ENCODE measurements at places on chromosomes 6 and 20.

- no peaks in the 10 kb centered on the region for H3K27me3 ChIP-seq
- H3K36me3 ChIP-seq = no peaks in the 10 kb centered on the region
- H3K4me1 ChIP-seq = peaks cover 29% of the 10 kb centered on the region
- no peak overlapping the region for H3K4me3 ChIP-seq
Measured at GRCh38 chr20:50403565-50404418, 106.4 kb upstream of the PTPN1 start.

- no peaks in the 10 kb centered on the region for H3K27me3 ChIP-seq
- H3K4me1 ChIP-seq = no peaks in the 10 kb centered on the region
- no peaks in the 10 kb centered on the region for H3K36me3 ChIP-seq
- DNase-seq = no peak
Measured at GRCh38 chr20:37871751-37872150, 31.2 kb upstream of the VSTM2L start.

DNA sequence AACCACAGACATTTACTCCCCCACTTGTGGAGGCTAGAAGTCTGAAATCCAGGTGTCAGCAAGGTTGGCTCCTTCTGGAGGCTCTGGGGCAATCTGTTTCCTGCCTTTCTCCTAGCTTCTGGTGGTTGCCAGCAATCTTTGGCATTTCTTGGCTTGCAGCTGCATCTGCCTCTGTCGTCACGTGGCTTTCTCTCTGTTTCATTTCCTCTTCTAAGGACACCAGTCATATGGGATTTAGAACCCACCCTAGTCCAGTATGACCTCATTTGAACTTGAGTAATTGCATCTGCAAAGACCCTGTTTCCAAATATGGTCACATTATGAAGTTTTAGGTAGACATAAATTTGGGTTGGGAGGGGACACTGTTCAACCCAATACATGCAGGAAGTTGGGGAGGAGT lies 56.2 kb upstream of the EPB41L1 start:
- peak overlapping the region; percentile 42 for H3K27ac ChIP-seq
- H3K27me3 ChIP-seq = no peaks in the 10 kb centered on the region
- no peaks in the 10 kb centered on the region for H3K36me3 ChIP-seq
- H3K4me1 ChIP-seq = peaks cover 59% of the 10 kb centered on the region
- no peak overlapping the region for H3K4me3 ChIP-seq

- H3K4me3 ChIP-seq = no peak overlapping the region
- H3K27ac ChIP-seq = no peak overlapping the region
- H3K27me3 ChIP-seq = peaks cover 46% of the 10 kb centered on the region
Measured at GRCh38 chr20:44273231-44274215, 26.4 kb downstream of the GDAP1L1 start.

DNA sequence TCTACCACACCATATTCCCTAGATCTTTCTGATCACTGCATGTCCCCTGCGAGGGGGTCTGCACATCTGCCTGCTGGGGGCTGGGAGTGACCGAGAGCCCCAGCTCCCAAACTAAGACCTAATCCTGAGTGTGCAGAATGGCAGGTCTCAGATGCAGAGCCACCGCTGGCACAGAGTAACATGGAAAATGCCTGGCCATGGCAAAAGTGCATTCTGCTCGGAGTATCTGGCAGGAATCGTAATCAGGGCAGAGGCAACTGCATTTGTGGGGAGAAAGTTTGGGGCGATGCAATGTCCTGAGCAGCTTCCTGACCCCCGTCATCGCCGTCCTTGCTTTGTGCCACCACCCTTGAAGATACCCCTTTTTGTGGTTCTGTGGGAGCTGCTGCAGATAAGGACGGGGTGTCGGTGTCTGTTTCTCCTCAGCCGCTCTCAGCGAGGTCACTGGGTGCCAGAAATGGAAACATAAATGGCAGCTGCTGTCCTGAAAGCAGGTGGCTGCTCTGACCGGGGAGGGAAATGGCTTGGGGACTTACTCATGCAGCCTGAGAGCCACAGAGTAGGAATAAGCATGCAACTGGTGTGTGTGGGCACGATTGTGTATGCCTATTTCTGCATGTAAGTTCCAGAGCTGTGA lies 157.9 kb downstream of the LY86 start:
- peaks cover 32% of the 10 kb centered on the region for H3K4me1 ChIP-seq
- no peak overlapping the region for H3K4me3 ChIP-seq

DNA sequence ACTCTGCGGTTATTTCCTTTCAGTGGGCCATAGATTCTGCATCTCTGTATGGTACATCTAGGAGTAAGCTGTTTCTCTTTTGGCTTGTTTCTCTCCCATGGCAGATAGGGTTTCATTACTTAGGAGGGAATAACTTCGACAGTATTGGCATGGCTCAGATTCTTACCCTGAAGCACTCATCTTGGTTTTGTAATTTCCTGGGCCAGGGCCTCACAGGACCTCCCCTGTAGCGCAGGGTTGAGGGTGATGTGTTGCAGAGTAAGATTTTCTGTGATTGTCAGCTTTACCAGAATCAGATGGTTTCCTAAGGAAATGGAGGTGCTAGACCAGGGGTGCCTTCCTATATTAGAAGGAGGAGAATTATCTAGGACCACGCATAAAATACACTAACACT lies 78.3 kb downstream of the STXBP5 start:
- no peak overlapping the region for H3K4me3 ChIP-seq
- no peak overlapping the region for H3K27ac ChIP-seq
- H3K4me1 ChIP-seq = peaks cover 2% of the 10 kb centered on the region
- peaks cover 11% of the 10 kb centered on the region for H3K36me3 ChIP-seq
- no peaks in the 10 kb centered on the region for H3K27me3 ChIP-seq

DNA sequence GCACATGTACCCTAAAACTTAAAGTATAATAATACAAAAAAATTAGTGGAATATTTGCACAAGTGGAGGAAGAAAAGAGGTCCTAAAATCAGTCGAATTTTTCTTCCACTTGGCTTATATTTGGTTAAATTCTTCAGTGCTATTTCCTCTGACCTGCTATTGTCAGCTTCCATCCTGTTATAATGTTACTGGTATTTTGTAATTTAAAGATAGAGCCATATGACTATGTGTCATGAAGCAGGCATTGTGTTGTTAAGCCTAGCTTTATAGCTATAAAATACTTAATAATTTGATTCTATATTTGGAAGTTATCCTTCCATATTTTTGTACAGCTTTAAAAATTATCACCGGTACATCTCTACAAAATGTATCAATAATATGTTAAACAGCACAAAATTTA lies 455.9 kb upstream of the MARCKS start:
- peaks cover 15% of the 10 kb centered on the region for H3K4me1 ChIP-seq
- no peaks in the 10 kb centered on the region for H3K27me3 ChIP-seq
- DNase-seq = no peak
- no peak overlapping the region for H3K27ac ChIP-seq
- no peak overlapping the region for H3K4me3 ChIP-seq

GRCh38 chr20:1225783-1226654 lies at the start of gene RAD21L1:
TSS of gene RAD21L1 (plus strand) at chr20:1226044. CDS start at chr20:1228454, 2,410 bp downstream.
- H3K27ac ChIP-seq = no peak within 1 kb of the TSS
- no peaks in the 10 kb centered on the region for H3K36me3 ChIP-seq
- peak; percentile 73 for DNase-seq
- H3K4me3 ChIP-seq = peak within 1 kb of the TSS; percentile 91

DNA sequence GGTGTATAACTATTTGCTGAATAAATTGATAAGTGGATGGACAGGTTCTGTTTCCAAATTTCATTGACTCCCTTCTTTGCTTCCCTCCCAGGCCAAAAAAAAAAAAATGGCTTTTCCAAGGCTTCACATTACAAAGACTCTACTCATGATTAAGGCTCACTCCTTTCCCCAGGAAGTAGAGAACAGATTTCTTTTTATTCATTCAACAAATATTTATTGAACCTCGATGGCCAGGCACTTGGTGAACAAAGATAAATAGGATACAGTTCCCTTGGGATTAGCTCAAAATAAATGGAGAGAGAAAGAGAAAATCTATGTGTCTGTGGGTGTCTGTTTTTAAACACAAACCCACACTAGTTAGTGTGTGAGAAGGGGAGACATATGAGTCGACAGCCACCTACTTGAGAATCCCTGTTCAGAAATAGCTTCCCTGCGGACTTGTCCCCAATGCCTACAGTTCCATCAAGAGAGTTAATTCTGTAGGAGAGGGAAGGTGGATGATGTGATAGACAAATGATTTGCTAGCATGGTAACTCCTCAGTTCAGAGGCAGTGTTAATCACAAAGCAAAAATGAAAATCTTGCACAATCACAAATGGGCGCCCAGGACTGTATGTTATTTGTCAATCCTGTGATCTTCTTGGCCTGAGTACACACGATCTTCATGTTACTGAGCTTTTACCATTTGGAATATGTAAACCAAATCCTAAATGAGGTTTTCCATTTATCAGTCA lies 20.3 kb downstream of the TRAF3IP2 start:
- no peak overlapping the region for H3K4me3 ChIP-seq
- DNase-seq = no peak
- peaks cover 47% of the 10 kb centered on the region for H3K4me1 ChIP-seq
- H3K27ac ChIP-seq = peak overlapping the region; percentile 33
- H3K36me3 ChIP-seq = peaks cover 9% of the 10 kb centered on the region

DNA sequence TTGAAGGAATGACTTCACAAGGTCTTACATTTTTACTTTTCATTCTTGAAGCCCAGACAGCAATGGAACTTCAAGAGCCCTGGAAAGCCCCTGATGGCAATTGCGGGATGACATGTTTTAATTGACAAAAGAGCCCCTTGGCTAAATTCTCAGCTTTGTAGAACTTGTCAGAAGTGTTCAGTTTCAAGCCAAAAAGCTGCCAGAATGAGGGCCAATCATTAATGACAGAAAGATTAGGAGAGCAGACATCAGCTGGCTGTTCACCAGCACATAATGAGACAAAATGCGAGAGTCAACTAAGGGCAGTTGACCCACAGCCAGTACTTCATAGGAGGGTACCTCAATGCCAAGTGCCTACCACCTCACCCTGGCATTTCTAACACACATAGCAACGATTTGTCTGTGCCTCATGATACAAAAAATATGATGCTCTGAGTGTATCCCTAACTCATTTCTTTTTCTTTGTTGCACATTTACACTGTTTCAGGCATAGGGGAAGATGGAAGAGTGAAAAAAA lies 243.1 kb downstream of the MYLK4 start:
- H3K4me1 ChIP-seq = peaks cover 13% of the 10 kb centered on the region
- no peaks in the 10 kb centered on the region for H3K27me3 ChIP-seq
- no peak overlapping the region for H3K27ac ChIP-seq
- no peak overlapping the region for H3K4me3 ChIP-seq
- DNase-seq = no peak

DNA sequence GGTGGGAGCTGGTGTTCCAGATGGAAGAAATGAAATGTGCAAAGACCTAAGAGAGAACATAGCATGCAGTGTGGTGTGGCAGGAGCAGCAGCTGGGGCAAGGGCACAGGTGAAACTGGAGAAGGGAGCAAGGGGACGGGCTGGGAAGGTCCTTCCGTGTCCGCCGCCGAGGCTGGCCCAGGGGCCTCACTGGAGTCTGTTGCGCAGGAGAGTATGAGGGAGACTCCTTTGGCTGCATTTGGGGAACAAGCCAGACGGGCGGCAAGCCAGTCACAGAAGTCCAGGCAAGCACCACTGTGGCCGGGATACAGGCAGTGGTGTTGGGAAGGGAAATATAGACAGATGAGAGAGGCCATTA lies 77.7 kb downstream of the GJA10 start:
- H3K36me3 ChIP-seq = no peaks in the 10 kb centered on the region
- no peak overlapping the region for H3K27ac ChIP-seq
- H3K27me3 ChIP-seq = no peaks in the 10 kb centered on the region
- DNase-seq = no peak
- peaks cover 5% of the 10 kb centered on the region for H3K4me1 ChIP-seq
- H3K4me3 ChIP-seq = no peak overlapping the region

GRCh38 chr6:137780447-137781034 lies 86.5 kb upstream of the TNFAIP3 start:
- H3K36me3 ChIP-seq = no peaks in the 10 kb centered on the region
- H3K4me3 ChIP-seq = no peak overlapping the region
- H3K27ac ChIP-seq = no peak overlapping the region
- no peak for DNase-seq
- peaks cover 8% of the 10 kb centered on the region for H3K4me1 ChIP-seq

DNA sequence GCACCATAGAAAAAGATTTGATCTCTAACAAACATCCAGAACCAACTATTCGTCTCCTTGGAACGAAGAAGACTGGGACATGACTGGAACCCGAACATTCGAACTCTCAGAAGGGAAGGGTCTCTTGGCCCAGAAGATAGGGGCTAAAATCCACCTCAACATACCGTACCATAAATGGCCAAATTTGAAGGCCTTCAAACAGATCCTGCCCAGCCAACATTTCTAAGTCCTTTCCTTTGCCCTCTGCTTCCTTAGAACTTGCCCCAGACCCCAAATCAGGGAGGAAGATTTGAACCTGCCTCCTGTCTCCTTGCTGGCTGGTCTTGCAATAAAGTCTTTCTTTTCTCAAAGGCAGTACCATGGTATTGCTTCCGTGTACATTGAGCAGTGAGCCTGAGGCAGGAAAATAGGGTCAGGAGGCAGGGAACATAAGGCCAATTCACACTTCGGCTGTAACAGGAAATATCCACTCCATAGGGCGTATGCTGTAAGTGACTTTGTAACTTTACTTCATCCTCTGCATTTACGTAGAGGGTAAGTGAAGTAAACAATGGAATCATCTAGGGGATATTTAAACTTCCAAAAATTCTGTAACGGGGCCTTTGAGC lies 1.8 kb upstream of the PXDC1 start:
- H3K4me3 ChIP-seq = no peak overlapping the region
- H3K4me1 ChIP-seq = 0 out of 2 replicates have a peak, but pooled peaks cover 5% of the 10 kb centered on the region
- H3K36me3 ChIP-seq = no peaks in the 10 kb centered on the region
- DNase-seq = no peak
- no peaks in the 10 kb centered on the region for H3K27me3 ChIP-seq

DNA sequence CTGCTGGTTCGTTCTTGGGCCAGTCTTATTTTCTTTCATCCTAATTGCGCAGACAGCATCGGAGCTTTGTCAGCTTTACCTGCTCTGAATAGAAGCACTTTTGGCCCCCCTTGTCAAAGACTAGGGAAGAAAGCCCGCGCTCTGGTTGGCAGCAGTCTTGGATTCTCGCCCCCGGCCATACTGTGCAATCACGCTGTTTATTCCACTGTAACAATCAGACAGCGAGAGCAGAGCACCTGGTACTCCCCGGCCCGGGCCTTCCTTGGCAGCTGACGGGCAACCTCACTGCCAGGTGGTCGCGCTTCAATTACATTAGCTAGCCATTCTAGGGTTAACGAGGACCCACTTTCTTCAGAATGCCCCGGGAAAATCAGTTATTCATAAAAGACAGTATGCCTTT lies 72.6 kb downstream of the INSM1 start:
- H3K4me3 ChIP-seq = no peak overlapping the region
- H3K27ac ChIP-seq = no peak overlapping the region
- H3K27me3 ChIP-seq = no peaks in the 10 kb centered on the region
- no peaks in the 10 kb centered on the region for H3K4me1 ChIP-seq
- DNase-seq = no peak

- H3K36me3 ChIP-seq = no peaks in the 10 kb centered on the region
- peaks cover 23% of the 10 kb centered on the region for H3K4me1 ChIP-seq
- H3K4me3 ChIP-seq = peak overlapping the region; percentile 15
Measured at GRCh38 chr6:119620846-119621555, 271.4 kb upstream of the MAN1A1 start.

DNA sequence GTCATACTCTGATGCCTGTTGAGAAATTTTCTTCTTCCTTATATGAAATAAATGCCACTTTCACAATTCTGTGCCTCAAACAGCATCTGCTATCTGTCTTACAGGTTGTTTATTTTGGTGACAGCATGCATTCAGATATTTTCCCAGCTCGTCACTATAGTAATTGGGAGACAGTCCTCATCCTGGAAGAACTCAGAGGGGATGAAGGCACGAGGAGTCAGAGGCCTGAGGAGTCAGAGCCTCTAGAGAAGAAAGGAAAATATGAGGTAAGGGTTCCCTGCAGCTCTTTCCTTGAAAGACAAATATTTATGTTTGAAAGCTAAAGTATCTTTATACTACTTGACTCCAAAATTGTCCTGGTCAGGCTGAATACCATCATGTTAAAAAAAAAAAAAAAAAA lies 15.8 kb downstream of the TSPYL4 start:
- H3K36me3 ChIP-seq = no peaks in the 10 kb centered on the region
- no peak overlapping the region for H3K4me3 ChIP-seq
- DNase-seq = no peak
- H3K4me1 ChIP-seq = no peaks in the 10 kb centered on the region
